HFFc6 (cell line): ENCODE measurements at places on chromosomes 5 and 9.
A peak's percentile ranks its signal among the peaks of the same experiment; 100 is the strongest.

DNA sequence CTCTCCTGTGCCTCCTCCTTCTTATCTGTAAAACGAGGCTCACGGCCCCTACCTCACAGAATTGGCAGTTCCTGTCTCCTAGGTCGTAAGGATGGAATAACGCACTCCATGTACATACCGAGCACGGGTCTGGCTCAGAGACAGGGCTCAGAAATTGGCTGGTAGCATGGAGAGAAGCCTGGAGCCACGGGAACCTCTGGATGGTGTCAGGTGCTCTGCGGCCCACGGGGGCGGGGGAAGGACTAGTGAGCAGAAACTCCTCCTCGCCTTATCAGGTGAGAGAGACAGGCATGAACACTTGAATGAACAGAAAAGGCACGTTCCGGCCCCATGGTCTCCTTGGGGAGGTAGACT, 15.4 kb upstream of the C5orf47 start:
- DNase-seq, result no peak

- peak; percentile 60 for DNase-seq
These were observed 34.2 kb downstream of the MARCHF6 start for GRCh38 chr5:10387690-10388089.

- DNase-seq, result no peak
These were observed 294.3 kb downstream of the EPB41L4A start for GRCh38 chr5:112124788-112125187.

GRCh38 chr5:91770400-91770799, 387.3 kb upstream of the ARRDC3 start:
- DNase-seq, result no peak

- DNase-seq, result peak; percentile 63
These were observed 51.7 kb downstream of the SHB start for GRCh38 chr9:38017149-38017884.

- no peak for DNase-seq
These were observed 14.3 kb downstream of the CLTA start for GRCh38 chr9:36204906-36205547.

DNA sequence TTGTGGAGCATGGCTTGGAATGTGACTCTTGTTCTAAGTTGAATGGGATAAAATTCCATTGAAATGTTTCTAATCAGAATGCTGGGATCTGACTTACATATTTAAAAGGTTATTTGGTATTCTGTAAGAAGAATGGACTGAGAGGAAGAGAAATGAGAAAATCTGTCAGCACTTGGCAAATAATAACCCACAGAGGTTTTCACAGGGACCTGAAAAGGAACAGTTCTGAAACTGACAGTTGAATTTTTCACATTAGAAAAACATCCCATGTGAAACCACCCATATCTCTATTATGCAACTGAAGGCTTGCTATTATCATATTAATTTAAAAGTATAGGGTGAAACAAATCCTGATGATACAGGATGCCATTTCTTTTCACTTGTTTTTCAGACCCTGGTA, 302.7 kb downstream of the EPB41L4A start:
- DNase-seq, result no peak

GRCh38 chr5:2685651-2686272, 65.7 kb downstream of the IRX2 start:
- no peak for DNase-seq

DNA sequence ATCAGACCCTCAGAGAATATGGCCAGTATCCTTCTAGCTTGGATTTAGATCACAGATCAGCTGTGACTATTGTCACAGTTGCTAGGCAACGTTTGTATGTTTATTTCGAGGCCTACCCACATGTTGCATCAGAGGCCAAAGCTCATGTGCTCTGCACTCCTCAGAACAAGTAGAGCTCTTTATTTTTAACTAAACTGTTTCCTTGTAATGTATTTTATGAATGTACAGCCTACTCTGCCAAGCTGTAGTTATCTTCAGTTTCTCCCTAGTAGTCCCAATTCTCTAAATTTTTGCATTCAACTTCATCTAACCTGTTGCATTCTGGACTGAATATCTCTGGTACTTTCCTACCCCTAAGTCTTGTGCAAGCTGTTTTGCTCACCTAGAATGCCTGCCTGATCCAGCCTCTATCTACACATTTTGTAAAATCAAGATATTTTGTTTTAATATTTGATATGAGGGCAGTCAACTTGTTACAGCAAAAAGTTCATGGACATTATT, 52.8 kb downstream of the CAST start:
- peak; percentile 66 for DNase-seq
